ENCODE measurements at places on chromosomes 4 and X. TPM values are rescaled to one million over a fixed set of nuclear protein-coding genes. Genes with fewer than 3 reads are reported as not detected.
A peak's percentile ranks its signal among the peaks of the same experiment; 100 is the strongest.

DNA sequence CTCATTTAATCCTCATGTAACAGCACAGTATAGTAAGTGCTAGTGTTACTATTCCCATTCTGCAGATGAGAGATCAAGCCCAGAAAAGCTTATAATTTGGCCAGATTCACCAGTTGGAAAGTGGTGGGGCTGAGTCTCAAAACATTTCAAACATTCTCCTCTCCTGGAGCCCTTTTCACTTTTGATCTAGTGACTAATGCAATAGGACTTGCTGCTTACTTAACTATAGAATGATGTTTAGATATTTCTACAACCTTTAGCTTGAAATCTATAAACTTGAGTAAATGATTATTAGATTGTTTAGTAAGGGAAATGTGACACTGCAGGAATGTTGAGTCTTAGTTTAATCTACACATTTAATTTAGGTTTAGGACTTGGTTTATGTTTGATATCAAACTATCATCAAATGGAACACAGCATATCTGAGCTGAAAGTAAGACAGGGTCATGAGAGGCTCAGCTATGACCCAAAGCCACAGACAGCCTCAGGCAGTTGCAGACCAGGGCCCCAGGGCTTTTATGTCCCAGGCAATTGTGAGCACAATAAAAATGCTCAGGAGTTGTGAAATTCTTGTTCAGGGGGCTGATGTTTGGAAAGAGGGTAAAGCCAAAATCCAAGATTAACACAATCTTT lies 199.5 kb upstream of the HS3ST1 start:
- DNase-seq: no peak

DNA sequence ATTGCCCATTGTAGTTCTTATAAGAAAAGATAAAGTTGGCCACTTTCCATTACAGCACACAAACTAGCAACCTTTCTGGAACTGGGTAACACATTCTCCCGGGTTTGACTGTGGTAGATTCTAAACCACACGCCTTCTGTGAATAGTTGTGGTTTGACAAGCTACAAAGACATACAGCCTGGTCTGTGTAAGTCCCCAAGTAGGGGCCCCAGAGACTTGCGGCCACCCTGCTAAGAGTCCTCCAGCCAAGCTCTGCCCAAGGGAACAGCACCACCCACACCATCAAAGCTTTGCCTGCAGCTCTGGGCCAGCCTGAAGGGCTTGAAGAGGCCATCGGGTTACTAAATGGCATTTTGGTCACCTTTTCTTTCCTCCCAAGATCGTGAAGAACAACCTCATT lies 203.4 kb downstream of the MAML3 start:
- DNase-seq: peak; percentile 4

Gene SSX3
- total RNA-seq: not detected

- DNase-seq: no peak
Observed at GRCh38 chrX:100745806-100746537, 14.1 kb upstream of the SYTL4 start.

DNA sequence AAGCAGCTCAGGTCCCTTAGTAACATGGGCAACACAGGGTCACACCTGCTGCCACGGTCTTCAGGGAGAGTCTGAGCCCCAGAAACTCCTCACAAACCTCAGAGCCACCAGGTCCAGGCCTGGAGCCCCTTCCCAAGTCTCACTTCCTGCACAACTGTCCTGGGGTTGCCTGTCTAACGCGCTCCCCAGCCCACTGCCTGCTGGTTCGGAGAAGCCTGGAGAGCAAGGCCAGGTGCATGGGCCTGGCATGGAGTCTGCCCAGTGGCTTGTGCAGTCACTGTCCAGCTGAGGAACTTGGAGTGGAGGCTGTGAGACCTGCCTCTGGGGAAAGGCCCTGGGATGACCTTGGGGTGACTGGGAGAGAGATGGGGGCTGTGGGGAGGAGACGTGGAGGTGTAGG lies 28.0 kb downstream of the FAM53A start:
- DNase-seq: no peak

GRCh38 chr4:140630246-140630645 lies 61.5 kb upstream of the UCP1 start:
- no peak for DNase-seq

DNA sequence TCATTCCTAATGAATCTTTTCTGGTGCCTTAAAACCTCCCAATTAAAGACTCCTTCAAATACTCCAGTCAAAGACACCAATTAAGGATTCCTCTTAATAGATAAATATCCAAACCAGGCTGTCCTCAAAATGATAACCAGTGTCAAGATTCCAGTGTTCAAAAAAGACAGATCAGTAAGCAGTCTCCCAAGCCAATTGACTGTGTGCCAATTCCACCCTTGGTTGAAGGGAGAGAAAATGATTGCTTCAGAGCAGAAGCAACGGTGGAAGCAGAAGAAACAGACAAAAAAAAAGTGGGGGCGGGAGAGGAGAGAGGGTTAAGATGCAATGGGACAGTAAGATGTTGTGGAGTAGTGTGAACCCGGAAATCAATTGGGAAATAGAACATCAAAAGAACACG lies 216.0 kb upstream of the FTHL17 start:
- no peak for DNase-seq

Gene GPC3
- 0.72 TPM for total RNA-seq

Gene TEX11
- total RNA-seq: not detected

Gene LRP2BP
- total RNA-seq: 2.9 TPM

Measured in T-cell (primary cell).